ENCODE measurements at places on chromosomes 16 and 17. TPM values are rescaled to one million over a fixed set of nuclear protein-coding genes. Genes with fewer than 3 reads are reported as not detected.

PSME3IP1 gene
- 93.1 TPM for total RNA-seq

RAB37 gene
- 1.6 TPM for total RNA-seq

TMEM100 gene
- 2.6 TPM for total RNA-seq

CPPED1 gene
- total RNA-seq, result 2.4 TPM

KRT40 gene
- total RNA-seq, result not detected

All from SJSA1 (cell line).